ENCODE measurements at places on chromosomes 7 and 10. TPM values are rescaled to one million over a fixed set of nuclear protein-coding genes. Genes with fewer than 3 reads are reported as not detected.

- no peaks in the 10 kb centered on the region for H3K36me3 ChIP-seq
- no peak for DNase-seq
- H3K4me3 ChIP-seq, result no peak overlapping the region
These were observed 182.6 kb downstream of the TCF7L2 start for GRCh38 chr10:113132591-113133121.

GRCh38 chr7:4745971-4746919, 29.2 kb upstream of the AP5Z1 start:
- peaks cover 51% of the 10 kb centered on the region for H3K36me3 ChIP-seq
- H3K27ac ChIP-seq, result peak overlapping the region; percentile 95
- peaks cover 62% of the 10 kb centered on the region for H3K4me1 ChIP-seq
- H3K4me3 ChIP-seq, result peak overlapping the region; percentile 75
- peak; percentile 46 for DNase-seq

DNA sequence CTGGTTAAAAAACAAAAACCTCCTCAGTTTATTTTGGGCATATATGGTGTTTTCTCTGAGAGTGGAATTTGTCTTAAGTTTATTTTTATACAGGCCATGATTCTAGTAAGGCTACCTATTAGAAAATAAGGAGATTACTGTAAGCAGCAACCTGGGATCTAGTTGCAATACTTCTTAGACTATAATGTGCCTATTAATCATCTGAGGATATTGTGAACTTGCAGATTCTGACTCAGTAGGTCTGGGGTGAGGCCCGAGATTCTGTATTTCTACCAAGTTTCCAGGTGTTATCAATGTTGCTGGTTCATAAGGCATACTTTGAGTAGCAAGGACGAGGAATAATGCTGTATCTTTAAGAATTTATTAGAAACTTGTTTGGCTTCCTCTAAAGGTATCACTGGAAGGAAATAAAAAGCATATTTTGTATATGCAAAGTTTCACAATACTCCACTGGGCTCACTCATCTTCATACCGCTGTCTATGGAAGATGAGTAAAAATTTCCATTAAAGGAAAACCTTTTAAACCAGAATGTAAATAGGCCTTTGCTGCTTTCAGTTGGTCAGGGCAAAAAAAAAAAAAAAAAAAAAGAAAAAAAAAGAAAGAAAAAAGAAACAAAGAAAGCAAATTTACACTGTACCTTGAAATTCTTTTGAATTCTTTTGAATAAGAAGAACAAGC, 105.8 kb downstream of the BMPER start:
- H3K27ac ChIP-seq, result no peak overlapping the region
- H3K36me3 ChIP-seq, result no peaks in the 10 kb centered on the region
- no peaks in the 10 kb centered on the region for H3K4me1 ChIP-seq
- H3K4me3 ChIP-seq, result no peak overlapping the region
- peaks cover 12% of the 10 kb centered on the region for H3K27me3 ChIP-seq
- no peak for DNase-seq

Gene TMEM236
- total RNA-seq, result 0.04 TPM

GRCh38 chr10:63456437-63457210, 9.2 kb downstream of the JMJD1C start:
- no peak overlapping the region for H3K27ac ChIP-seq
- no peak for DNase-seq
- peaks cover 10% of the 10 kb centered on the region for H3K4me1 ChIP-seq
- no peaks in the 10 kb centered on the region for H3K27me3 ChIP-seq
- no peak overlapping the region for H3K4me3 ChIP-seq

Gene NPSR1
- total RNA-seq, result not detected

GRCh38 chr7:42218248-42218647, 18.8 kb downstream of the GLI3 start:
- H3K27ac ChIP-seq, result no peak overlapping the region
- peaks cover 15% of the 10 kb centered on the region for H3K27me3 ChIP-seq
- H3K36me3 ChIP-seq, result no peaks in the 10 kb centered on the region
- H3K4me1 ChIP-seq, result no peaks in the 10 kb centered on the region
- no peak for DNase-seq

Data from activated naive CD8-positive, alpha-beta T cell treated with anti-CD3 and anti-CD28 coated beads for 36 hours (primary cell).